ENCODE measurements at places on chromosomes 7 and 10.

DNA sequence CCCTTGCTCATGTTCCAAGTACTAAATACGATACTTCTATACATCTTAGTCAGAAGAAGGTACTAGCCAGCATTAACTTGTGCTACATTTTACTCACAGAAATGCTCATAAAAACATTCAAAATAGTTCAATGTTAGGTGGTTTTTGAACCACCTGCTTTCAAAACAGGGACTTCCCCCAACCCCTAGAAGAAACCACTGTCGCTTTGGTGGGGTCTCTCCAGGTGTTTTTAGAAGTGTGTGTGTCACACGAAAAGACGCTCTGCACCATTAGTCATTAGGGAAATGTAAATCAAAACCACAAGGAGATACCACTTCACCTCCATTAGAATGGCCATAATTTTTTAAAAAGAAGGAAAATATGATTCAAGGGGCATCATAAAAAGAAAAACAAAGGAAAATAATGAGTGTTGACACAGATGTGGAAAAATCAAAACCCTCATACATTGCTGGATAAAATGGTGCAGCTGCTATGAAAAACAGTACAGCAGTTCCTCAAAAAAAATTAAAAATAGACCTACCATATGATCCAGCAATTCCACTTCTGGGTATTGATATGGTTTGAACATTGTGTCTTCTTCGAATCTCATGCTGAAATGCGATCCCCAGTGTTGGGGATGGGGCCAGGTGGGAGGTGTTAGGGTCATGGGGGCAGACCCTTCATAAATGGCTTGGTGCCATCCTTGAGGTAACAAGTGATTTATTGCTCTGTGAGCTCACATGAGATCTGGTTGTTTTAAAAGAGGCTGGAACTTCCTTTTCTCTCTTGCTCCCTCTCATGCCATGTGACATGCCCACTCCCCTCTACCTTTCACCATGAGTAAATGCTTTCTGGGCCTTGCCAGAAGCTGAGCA is 74.2 kb downstream of the MALSU1 start:
- peak; percentile 46 for DNase-seq

- DNase-seq, result no peak
These were observed 24.3 kb downstream of the PTPN12 start for GRCh38 chr7:77561352-77561751.

DNA sequence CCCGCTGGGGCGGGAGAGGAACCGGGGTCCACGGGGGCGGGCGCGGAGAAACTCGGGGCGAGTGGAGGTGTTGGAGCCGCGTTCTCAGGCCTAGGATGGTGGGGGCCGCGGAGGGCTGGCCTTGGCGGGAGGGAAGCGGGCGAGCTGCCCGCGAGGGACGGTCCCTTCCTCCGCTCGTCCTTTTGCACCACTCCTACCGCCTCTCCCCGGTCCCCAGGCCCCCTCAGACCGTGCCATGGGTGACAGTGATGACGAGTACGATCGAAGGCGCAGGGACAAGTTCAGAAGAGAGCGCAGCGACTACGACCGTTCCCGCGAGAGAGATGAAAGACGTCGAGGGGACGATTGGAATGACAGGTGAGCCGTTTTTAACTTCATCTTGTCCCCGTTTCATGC is 451 bp downstream of the SRRT start:
- DNase-seq, result no peak

GRCh38 chr7:73622909-73623797 is 1.2 kb downstream of the MLXIPL start:
- no peak for DNase-seq

DNA sequence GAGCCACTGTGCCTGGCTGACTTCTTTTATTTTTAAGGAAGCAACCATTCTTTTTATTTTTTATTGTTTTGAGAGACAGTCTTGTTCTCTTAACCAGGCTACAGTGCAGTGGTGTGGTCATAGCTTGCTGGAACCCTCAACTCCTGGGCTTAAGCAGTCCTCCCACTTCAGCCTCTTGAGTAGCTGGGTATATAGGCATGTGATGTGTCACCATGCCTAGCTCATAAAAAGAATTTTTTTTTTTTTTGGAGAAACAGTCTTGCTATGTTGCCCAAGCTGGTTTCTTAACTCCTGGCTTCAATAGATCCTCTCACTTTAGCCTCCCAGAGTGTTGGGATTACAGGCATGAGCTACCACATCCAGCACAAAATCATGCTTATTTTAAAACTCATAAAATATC is 5.8 kb downstream of the MCU start:
- no peak for DNase-seq

DNA sequence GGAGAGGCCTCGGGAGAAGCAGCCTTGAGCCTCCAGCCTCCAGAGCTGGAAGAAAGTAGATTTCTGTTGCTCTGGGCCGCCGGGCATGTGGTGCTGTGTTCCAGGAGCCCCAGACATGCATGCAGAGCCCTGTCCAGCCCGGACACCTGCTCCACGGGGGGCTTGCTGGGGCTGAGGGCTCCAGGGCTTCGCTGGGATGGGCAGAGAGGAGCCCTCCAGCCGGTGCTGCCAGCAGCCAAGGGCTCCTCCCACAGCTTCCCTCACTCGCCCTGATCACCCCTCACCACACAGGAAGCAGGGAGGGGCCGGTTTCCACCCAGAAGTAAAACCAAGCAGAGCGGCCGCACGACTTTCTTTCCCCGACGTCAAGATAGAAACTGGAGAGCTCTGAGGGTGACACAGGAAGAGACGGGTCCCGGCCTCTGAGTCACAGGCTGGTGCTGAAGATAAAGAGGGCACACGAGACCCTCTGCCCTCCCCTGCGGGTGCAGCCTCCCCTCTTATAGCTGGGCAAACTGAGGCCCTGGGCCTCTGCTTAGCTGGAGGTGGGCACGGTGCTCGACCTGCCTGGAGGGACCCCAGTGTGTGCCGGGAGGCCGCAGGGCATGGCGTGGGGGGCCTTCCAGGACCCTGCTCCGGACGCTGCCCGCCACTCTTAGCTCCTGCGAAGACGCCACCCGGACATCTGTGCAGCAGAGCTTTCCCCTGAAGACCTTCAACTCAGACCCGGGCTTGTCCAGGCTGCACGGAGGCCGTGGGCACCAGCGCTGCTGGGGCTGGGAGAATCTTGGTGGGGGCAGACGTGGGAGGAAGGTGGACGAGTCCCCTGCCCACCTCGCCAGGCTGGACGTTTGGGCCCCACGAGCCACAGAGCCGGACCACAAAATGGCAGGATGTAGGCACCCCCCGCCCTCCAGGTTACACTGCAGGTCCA is 31.1 kb downstream of the ADAP1 start:
- peak; percentile 95 for DNase-seq

DNA sequence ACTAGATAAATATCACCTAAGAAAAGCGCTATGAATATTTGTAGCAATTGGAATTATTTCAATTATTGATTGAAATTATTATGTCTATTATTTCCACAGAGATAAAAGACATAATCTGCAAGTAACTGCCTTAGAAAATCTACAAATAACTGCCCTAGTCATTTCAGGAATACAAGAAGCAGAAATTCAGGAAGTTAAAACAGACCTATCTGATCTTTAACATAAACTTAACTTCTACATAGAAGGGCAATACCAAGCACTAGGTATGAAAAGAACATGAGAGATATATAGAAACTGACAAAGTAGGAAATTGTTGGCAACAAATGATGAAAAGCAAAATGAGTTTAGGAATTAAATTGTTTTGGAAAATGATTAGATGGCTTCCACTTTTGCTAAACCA is 31.8 kb upstream of the AKR1B10 start:
- DNase-seq, result no peak
